ENCODE measurements at places on chromosomes 16 and 17.

GRCh38 chr17:63138713-63139112, 172.7 kb downstream of the TANC2 start:
- no peak for DNase-seq

DNA sequence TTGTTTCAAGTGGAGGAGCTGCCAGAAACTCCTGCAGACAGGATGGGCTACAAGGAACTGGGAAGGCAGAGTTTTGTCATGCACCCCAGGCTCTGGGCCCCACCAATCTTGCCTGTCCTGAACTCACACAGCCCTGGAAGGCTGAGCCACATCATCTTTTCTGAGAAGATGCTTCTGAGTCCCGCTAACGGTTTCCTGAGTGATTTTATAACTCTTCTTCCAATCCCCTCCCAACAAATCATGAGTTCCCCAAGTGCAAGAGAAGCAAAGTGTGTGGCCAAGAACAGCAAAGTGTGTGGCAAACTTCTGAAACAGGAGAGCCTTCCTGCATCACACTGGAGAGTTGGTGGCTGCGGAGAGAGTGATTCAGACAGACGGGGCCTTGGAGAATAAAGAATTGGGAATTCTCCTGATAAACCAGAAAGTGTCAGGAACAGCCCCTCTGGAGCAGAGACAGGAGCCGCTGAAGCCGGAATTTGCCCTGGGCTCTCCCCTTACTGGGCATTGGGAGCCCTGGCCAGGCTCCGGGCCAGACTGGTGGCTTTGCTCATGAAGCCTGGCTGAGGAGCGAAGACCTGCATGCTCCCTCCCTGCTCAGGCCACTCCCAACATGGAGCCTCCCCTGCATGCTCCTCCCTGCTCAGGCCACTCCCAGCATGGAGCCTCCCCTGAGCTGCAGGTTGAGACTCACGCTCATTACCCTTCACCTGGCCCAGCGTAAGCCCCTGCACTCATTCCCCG, 47.2 kb downstream of the PITPNM3 start:
- DNase-seq, result no peak

GRCh38 chr17:79136596-79136995, 62.0 kb downstream of the ENGASE start:
- DNase-seq, result no peak

DNA sequence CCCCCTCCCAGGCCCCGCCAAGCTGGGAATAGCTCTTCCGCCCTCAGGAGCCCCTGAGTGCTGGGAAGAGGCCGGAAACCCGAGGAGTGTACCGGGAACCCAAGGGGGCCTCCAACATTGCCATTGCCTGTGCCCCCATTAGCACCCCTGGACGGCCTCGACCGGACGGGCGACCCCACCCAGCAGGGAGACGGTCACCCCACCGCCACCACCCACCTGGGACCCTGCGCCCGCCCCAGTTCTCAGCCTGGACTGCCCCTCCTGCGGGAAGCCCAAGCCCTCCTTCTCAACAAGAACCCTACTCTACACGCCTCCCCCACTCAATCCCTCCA, 2.0 kb downstream of the CARHSP1 start:
- no peak for DNase-seq

GRCh38 chr16:83603723-83604570, 203.8 kb upstream of the HSBP1 start:
- no peak for DNase-seq

- no peak for DNase-seq
Measured at GRCh38 chr16:29729116-29729521, 16.7 kb downstream of the C16orf54 start.

GRCh38 chr17:55624772-55625433, 97.8 kb downstream of the TMEM100 start:
- no peak for DNase-seq

GRCh38 chr16:46748775-46749705, 896 bp upstream of the MYLK3 start:
- DNase-seq, result no peak

DNA sequence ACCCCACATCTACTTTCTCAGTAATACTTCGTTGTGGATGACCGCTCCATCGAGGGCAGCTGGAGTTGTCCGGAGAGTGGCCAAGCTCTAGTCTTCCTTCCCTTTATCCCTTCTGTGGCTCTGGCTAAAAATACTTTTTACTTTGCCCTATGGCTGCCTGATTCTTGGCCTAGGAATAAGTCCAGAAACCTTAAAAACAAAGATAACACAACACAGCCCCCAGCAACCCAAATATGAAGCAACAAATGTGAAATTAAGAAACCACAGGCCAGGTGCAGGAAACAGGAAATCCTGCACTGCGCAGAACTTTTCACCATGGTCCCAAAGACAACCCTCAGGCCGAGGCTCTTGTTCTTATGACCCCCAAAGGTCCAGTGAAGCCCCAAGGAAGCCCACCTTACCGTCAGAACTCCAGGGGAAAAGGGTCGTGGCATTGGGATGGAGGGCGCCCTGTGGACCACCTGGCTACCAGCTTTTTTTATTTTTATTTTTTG, 26.0 kb downstream of the TK2 start:
- no peak for DNase-seq

DNA sequence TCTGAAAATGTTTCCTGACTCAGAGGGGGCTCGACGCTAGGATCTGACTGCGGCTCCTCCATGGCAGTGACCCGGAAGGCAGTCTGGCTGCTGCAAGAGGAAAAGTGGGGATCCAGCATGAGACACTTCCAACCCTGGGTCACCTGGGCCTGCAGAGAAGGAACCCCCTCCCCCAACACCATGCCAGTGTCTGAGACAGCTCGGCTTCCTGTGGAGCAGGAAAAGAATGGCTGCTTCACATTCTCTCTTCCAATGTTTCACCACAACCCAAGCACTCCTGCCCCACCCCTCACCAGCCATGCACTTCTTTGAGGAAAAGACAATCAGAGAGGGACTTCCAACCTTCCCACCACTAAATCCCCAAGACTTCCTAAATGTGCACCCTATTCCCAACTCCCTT, 10.8 kb downstream of the TP53 start:
- no peak for DNase-seq

GRCh38 chr16:86016201-86016965, 117.4 kb downstream of the IRF8 start:
- DNase-seq, result peak; percentile 26

DNA sequence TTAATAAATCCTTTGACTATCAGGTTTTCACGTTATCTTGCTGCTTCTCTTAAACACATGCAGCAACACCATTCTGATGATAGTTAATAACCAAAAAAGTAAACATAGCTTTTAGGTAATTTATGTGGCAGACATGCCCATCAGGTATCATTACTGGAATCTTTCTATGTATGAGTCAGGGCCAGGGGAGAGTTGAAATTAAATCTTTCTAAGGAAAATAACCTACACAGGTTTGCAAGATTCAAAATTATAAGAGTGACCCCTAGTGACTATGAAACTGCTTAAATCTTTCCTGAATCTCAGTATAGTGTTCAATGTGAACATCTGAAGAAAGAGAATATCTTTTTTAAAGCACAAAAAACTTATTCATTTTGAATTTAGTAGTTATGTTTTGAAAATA, 666.6 kb downstream of the CDH11 start:
- no peak for DNase-seq

DNA sequence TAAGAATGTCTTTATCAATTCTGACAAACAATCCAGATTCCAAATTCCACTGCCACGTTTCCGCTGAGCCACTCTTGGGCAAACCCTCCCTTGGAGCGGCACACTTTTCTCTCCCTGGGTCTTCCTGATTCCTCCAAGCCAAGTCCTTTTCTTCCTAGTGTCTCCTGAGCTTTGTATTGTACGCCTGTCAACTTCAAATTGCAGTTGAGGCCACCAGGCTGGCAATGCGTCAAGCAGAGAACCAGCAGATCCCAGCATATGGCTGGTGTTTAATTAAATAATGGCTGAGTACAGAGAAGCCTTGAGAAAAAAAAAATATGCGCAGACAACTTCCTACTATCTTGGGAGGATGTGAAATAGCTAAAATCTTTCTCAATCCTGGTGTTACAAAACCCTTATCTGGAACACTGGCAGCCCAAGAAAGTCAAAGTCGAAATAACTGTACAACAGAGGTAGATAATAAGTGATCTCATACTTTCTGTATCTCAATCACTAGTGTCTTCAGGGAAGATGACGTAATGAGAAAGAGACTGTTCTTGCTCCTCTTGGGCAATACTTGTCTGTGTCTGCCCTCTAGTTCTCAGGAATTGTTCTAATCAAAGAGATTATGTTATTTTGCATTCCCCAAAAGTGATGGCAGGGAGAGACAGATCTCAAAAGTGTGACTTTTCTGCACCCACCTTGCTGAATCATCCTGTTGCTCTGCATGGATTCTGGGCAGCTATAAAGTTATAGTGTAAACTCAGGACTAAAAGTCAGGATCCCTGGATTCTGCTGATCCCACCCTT, 15.0 kb downstream of the SMIM36 start:
- DNase-seq, result no peak

- DNase-seq, result peak; percentile 89
Measured at GRCh38 chr16:27401768-27402568, at the start of gene IL21R. IL21R (plus strand) TSS chr16:27402174; CDS start chr16:27430072, 27,898 bp downstream.

DNA sequence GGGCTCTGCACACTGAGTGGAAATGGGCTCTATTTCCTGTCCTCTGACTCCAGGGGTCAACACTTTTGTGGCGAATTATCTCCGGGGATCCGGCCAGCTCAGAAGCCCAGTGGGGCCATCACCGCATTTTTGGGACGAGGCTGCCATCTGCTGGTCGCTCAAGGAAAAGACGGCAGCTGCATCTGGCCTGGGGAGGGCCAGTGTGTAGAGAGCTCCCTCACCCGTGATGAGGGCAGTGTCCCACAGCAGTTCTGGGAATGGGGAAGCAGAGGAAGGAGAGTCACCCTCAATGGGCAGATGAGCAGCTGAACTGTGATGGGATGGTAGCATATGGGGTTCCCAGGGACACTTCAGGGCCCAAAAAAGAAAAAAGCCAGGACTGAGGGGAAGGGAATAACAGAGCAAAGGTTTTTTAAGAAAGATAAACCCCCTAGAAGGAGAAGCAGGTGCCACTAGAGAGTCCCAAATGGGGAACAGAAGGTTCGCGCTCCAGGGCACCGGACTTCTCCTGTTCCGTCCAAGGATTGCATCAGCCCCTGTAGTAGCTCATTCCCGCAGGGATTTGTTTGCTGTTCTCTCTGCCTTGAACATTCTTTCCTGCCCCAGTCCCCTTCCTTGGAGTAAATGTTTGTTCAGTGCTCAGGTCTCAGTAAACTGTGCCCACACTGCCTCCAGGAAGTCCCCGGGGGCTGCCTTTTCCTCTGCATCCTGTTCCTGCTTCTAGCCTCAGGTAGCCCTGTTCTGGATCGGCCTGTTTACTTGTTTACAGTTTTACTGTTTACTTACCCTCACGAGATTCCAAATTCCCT, 9.3 kb upstream of the ABCC12 start:
- DNase-seq, result peak; percentile 45

- DNase-seq, result no peak
Measured at GRCh38 chr17:7882068-7882467, 6.5 kb upstream of the CHD3 start.

- peak; percentile 43 for DNase-seq
Measured at GRCh38 chr17:48026502-48027321, 10.9 kb downstream of the COPZ2 start.

GRCh38 chr17:21602176-21602575, 90.1 kb upstream of the KCNJ18 start:
- no peak for DNase-seq

DNA sequence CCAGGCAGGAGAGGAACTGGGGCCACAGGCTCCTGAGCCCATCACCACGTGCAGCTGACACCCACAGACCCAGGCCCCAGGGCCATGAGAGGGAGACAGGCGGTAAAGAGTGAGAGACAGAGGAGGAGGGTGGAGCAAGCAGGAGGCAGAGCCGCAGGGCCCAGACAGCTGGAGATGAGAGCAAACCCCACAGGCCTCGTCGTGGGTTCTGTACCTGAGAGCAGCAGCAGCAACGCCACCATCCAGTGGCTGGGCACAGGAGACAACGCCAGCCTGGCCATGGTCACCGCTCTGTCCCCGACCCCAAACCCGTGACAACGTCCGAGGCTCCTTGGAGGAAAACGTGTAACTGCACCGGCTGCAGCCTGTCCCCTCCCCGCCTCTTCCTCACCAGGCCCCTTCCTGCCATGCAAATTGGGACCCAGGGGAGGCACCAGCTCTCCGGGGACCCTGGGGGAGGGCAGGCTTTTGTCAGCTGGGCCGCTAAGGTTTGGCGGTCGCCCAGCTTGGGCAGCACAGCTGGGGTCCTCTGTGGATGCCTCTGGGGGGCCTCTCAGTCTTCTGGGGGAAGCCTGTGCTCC, at the start of gene CD79B:
Gene CD79B, minus strand, starts transcription at position 351 of the 581 bp plus-strand sequence. Its CDS starts 70 bp downstream, at position 281.
- DNase-seq, result no peak

DNA sequence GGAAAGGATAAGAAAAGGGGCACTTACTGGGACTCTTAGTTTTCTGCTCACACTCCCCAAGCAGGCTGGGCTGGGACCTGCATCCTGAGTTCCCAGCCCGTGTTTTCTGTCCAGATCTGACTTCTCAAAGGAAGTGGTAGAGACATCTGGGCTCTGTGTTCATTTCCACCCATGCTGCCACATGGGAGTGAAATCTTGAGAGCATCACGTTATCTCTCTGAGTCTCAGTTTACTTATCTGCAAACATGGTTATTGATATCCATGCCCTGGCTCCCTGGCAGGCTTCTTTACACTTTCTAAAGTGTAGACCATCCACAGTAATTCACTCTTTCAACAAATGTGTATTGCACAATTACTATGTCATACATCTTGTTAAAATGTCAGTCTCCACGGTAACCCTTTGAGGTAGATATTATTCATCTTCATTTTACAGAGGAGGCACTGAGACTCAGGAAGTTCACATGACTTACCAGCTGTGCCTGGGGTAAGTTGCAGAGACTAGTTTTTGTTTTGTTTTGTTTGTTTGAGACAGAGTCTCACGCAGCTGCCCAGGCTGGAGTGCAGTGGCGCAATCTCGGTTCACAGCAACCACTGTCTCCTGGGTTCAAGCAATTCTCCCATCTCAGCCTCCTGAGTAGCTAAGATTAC, 3.4 kb downstream of the ZNF688 start:
- DNase-seq, result no peak

DNA sequence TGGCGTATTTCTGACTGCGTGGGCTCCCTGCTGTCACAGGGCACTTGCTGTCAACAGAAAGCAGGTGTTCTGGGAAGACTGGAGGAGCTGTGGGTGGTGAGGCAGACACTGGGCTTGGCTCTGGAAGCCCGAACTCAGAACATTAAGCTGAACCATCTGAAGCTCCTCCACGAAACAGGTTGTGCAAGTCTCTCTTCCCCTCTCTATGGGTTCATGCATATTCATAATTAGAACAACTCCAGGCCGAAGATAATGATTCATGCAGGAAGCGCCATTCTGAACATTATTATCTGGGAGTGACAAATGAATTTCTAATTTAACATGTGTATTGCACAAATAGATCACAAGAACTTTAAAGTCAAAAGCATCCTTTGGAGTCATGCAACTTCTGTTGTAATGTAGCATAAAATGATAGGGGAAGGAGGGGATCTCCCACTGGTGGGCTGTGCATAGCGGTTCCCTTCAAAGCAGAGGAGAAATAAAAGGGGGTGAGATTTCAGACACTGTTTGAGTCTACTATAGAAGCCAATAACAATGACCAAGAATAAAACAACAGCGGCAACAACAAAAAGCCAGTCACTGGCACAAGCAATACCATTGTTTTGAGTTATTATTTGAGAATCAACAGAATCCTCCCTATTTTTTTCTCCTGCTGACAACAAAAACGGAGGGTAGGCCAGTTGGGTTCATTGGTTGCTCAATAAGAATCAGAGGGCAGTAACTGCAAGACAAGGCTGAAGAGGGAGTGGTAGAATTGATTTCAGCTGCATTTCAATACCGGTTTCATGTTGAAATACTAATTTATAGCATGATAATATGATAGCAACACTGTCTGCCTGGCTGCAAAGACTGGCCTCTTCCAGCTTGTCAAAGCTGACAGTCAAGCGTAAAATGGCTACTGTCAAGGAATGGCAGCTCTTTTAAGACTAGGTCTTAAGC, 407.3 kb downstream of the XYLT1 start:
- DNase-seq, result no peak

- DNase-seq, result no peak
Measured at GRCh38 chr16:9351440-9351839, 260.0 kb downstream of the HAPSTR1 start.

Data from activated CD8-positive, alpha-beta memory T cell treated with anti-CD3 and anti-CD28 coated beads for 48 hours (primary cell).